ENCODE measurements at places on chromosomes 2 and 18. TPM values are rescaled to one million over a fixed set of nuclear protein-coding genes. Genes with fewer than 3 reads are reported as not detected.

SKA1 gene
- total RNA-seq, result 25.6 TPM

GRCh38 chr2:101047075-101047766 lies 45.1 kb downstream of the RPL31 start:
- H3K4me3 ChIP-seq, result no peak overlapping the region
- H3K27ac ChIP-seq, result no peak overlapping the region
- no peaks in the 10 kb centered on the region for H3K27me3 ChIP-seq

DNA sequence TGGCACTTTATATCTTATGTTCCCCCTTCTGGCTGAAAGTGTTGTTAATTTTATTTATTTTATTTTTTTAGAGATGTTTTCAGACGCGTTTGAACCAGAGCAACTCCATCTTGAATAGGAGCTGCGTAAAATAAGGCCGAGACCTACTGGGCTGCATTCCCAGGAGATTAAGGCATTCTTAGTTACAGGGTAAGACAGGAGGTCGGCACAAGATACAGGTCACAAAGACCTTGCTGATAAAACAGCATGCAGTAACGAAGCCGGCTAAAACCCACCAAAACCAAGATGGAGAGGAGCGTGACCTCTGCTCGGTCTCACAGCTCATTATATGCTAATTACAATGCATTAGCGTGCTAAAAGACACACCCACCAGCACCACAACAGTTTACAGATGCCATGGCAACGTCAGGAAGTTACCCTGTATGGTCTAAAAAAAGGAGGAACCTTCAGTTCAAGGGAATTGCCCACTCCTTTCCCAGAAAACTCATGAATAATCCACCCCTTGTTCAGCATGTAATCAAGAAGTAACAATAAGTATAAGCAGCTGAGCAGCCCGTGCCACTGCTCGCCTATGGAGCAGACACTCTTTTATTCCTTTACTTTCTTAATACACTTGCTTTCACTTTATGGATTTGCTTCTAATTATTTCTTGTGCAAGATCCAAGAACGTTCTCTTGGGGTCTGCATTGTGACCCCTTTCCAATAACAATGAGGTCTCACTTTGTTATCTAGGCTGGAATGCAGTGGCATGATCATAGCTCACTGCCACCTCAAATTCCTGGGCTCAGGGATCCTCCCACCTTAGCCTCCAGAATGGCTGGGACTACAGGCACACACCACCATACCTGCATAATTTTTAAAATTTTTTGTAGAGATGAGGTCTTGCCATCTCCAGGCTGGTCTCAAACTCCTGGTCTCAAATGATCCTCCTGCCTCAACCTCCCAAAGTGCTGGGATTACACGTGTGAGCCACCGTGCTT lies 55.9 kb downstream of the CACNB4 start:
- no peak overlapping the region for H3K4me3 ChIP-seq
- no peaks in the 10 kb centered on the region for H3K36me3 ChIP-seq
- no peak for DNase-seq
- no peaks in the 10 kb centered on the region for H3K27me3 ChIP-seq
- peaks cover 25% of the 10 kb centered on the region for H3K4me1 ChIP-seq

DNA sequence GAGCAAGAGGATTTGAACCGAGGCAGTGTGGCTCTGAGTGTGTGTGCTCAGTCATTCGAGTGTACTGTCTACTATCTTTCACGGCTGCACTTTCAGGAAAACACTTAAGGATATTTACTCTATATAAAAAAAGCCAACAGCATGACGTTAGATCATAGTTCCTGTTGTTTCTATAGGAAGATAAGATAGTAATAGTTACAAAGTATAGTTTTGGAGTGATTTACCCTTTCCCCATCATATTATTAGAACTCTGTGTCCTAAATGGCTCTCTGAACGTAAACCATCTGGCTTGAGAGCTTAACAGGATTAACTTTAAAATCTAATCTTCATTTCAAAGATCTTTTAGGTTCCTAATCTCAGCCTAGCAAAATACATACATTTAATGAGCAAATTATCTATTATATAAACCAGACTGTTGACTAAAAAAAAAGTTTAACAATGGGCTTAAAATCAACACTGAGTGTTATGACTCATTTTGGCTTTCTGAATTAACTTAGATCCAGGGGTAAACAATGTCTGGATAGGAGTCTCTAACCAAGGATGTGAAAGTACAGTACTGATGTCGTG lies 150.3 kb upstream of the DNMT3A start:
- no peak overlapping the region for H3K4me3 ChIP-seq
- no peaks in the 10 kb centered on the region for H3K27me3 ChIP-seq
- DNase-seq, result no peak
- H3K4me1 ChIP-seq, result peaks cover 2% of the 10 kb centered on the region
- H3K36me3 ChIP-seq, result no peaks in the 10 kb centered on the region
- no peak overlapping the region for H3K27ac ChIP-seq

HOXD3 gene
- not detected for total RNA-seq

IL1F10 gene
- total RNA-seq, result not detected

NXPH2 gene
- not detected for total RNA-seq

DNA sequence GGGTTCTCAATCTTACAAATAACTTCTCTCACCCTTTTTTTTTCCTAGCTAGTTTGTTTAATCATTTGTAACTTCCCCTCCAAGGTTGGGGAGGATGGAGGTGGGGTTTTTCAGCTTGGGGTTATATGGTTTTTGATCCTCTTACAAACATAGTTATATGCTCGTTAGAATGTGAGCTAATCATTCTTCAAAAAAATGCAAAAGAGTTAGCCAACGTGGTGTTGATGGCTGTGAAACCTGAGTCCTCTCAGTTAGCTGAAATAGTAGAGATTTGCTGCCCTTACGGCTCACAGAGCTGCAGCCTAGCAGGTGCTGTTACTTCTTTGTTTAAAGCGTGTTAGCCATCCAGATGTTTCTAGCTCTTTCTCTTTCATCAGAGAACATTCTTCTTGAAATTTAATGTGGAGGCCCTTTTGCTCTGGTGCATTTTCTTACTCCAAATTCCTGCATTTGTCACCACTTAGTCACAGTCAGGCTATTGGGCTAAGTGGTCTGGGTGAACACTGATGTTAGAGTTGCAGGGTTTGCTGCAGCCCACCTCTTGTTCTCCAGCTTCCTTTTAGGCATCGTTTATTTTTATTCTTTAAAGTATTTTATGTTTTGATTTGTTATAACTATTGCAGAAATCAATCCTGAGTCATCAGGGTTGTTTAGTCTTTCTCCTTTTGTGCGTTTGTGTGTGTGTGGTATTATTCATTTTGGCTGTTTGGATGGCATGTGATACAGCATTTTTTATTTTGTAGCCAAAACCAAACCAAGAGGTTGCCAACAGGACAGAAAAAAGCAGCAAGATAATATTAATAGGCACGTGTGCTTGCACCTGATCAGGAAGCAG lies 41.1 kb downstream of the LIMS1 start:
- H3K4me3 ChIP-seq, result peak overlapping the region; percentile 24
- H3K4me1 ChIP-seq, result peaks cover 13% of the 10 kb centered on the region
- H3K36me3 ChIP-seq, result no peaks in the 10 kb centered on the region
- no peaks in the 10 kb centered on the region for H3K27me3 ChIP-seq
- no peak overlapping the region for H3K27ac ChIP-seq

DNA sequence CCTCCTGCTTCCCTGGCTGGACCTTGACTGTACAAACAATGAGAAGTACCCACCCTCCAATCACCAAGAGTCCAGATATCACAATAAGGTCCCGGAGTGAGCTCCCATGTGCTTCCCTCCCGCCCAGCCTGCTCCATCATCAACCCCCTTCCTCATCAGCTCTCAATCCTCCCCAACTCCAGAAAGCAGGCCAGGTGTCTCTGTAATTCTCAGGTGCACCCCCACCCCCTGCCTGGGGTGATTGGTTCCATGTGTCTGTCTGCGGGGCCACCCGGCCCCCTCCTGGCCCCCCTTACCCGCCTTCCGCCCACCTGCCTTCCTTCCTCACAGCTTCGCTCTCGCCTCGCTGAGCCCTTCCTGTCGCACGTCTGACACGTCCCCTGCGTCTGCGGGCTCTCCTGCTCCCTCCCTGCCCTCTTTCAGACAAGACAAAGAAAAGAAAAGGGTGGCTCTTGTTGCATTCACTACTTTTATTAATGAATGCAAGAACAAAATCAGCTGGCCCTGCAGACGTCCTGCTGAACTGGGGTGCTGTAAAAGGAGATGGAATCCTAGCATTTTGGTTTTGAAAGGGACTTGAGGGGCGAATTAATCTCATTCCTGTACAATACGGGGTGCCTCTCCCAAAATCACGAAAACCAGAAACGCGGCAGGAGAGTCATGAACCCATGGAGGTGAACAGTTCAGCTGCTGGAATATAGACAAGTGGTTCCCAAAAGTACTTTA lies 26.5 kb upstream of the IGFBP2 start:
- H3K27me3 ChIP-seq, result no peaks in the 10 kb centered on the region
- peaks cover 14% of the 10 kb centered on the region for H3K4me1 ChIP-seq
- H3K27ac ChIP-seq, result no peak overlapping the region
- DNase-seq, result peak; percentile 54

- H3K27ac ChIP-seq, result no peak overlapping the region
- no peak for DNase-seq
- no peak overlapping the region for H3K4me3 ChIP-seq
Observed at GRCh38 chr18:79975985-79976680, 11.7 kb downstream of the HSBP1L1 start.

All from GM12878 (cell line).